ENCODE measurements at places on chromosomes 3 and 15.

- DNase-seq, result no peak
Observed at GRCh38 chr3:164095279-164095678, 983.0 kb downstream of the SI start.

DNA sequence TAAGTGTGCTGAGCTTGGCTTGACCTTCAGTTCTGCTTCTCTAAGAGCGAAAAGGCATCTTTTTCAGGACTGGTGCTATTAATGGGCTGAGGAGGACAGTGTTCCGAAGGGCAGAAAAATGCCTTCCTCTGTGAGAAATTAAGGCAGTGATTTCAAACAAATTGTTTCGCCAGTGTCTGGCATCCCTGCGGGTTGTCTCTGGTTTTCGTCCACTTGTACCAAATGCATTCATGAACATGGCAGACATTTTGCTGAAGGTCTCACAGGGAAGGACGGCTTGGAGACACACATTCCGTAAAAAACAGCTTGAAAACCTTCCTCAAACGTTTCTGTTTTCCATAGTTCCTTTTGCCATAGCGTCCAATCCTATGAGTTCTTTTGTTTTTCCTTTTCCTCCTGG lies 57.1 kb downstream of the CEMIP start:
- DNase-seq, result peak; percentile 12

- no peak for DNase-seq
Observed at GRCh38 chr3:151811474-151811873, 2.4 kb upstream of the AADAC start.

GRCh38 chr15:36617529-36618196 lies 38.2 kb downstream of the CDIN1 start:
- no peak for DNase-seq

GRCh38 chr3:183494341-183494740 lies 61.2 kb downstream of the KLHL6 start:
- peak; percentile 43 for DNase-seq

GRCh38 chr15:61951949-61952348 lies 108.3 kb downstream of the VPS13C start:
- no peak for DNase-seq

GRCh38 chr3:8584661-8585060 lies 59.9 kb downstream of the SSUH2 start:
- DNase-seq, result no peak

DNA sequence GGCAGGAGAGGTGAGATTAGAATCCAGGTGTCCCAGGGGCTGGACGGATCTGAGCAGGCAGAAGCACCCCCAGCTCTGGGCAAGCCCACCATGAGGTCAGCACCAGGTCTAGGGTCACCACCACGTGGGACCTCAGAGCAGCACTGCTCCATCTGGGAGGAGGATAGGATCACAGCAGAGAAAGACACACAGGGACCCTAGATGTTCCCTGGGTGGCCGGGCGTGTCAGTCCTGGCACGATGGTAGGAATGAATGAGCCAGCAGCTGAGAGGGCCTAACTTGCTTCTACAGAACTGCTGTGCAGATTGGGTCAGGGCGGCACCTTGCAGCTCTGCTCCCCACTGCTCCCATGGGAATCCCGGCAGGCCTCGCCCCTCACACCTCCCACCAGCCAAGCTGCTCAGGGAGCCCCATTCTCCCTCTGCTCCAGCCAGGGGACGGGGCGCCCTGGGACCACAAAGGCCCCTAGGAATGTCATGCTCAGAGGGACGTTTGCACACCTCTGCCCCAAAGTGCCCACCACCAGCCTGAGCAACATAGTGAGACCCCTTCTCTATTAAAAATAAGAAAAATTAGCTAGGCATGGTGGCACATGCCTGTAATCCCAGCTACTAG lies 66.3 kb downstream of the ZNF445 start:
- peak; percentile 82 for DNase-seq

GRCh38 chr15:92322566-92323355 lies 70.9 kb upstream of the ST8SIA2 start:
- no peak for DNase-seq

DNA sequence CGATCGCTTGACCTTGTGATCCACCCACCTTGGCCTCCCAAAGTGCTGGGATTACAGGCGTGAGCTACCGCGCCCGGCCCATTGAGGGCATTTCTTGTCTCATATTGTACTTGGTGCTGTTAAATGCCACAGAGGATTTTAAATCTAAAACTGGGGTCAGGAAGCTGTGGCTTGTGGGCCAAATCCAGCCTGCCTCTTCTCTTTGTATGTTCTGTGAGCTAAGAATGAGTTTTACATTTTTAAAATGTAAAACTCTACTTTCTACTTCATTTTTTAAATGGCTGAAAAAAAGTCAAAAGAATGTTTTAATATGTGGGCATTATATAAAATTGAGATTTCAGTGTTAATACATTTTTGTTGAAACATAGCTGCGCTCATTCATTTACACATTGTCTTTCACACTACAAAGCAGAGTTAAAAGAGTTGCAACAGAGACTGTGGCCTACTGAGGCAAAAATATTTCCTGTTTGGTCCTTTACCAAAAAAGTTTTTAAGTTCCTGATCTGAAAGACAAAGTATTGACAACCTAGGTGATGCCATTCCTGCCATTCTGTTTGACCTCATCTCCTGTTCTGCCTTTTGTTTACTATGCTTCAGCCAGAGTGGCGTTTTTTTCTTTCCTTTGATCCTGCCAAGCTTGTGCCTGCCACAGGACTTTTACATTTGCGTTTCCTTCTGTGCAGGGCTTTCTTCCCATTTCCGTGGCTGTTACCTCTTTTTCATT lies 50.4 kb downstream of the PDCD6IP start:
- no peak for DNase-seq

GRCh38 chr3:30467596-30468238 lies 138.7 kb upstream of the TGFBR2 start:
- no peak for DNase-seq

GRCh38 chr3:160831401-160831800 lies 75.4 kb downstream of the PPM1L start:
- no peak for DNase-seq

- no peak for DNase-seq
Observed at GRCh38 chr15:32981536-32981935, 213.0 kb downstream of the FMN1 start.

DNA sequence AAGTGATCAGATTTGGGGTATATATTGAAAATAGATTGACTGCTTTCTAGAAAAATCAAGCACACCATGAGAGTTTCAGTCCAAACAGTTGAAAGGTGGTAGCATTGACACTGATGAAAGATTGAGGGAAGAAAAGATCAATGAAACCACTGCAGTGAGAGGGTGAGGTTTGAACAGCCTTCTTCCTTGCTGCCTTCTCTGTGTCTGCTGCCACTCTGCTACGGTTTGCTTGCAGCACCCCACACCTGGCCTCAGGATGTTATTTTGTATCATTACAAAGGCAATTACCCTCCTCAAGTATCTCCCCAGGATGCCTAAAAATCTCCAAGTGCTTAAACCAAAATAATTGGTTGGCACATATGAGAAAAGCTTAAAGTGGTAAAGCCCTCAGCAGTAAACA lies 683.6 kb upstream of the ARPP21 start:
- DNase-seq, result no peak

- no peak for DNase-seq
Observed at GRCh38 chr3:10983219-10983916, 9.2 kb upstream of the SLC6A1 start.

DNA sequence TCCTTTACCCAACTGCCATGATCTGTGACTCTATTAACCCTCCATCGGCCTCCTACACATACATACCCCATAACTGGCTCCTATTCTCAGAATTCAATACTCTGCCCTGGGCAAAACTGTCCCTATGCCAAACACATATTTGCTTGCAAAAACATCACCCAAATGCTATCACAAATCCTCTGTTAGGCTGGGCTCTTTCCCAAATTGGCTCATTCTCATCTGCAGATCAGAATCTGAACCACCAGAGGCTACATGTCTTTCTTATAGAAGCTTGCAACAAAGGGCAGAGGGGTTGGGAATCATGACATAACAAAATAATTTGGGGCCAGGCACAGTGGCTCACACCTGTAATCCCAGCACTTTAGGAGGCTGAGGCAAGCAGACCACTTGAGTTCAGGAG lies 45.4 kb upstream of the GOLM2 start:
- no peak for DNase-seq

- no peak for DNase-seq
Observed at GRCh38 chr15:27258287-27258686, 287.3 kb downstream of the GABRG3 start.

DNA sequence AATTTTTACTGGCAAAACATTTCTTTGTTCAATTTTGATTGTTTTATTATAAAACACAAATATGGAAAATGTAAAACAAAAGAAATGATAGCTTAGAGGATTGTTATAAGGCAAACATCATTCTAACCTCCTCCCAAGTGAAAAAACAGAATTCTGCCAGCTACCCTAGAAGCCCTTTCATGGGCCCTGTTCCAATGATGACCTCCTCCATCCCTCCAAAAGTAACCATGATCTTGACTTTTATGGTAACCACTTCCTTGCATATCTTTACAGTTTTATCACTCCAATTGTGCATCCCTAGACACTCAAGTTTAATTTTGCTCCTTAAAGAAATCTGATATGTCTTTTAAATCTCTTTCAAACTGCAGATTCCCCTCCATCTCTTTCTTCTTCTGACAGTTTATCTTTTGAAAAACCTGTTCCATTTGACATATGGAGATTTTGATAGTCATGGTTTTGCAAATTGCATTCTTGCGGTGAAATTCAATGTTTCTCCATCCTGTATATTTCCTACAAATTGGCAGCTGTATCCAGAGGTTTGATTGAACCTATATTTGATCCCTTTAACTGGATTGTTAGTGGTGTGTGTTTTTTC lies 27.0 kb upstream of the TNFAIP8L3 start:
- no peak for DNase-seq

DNA sequence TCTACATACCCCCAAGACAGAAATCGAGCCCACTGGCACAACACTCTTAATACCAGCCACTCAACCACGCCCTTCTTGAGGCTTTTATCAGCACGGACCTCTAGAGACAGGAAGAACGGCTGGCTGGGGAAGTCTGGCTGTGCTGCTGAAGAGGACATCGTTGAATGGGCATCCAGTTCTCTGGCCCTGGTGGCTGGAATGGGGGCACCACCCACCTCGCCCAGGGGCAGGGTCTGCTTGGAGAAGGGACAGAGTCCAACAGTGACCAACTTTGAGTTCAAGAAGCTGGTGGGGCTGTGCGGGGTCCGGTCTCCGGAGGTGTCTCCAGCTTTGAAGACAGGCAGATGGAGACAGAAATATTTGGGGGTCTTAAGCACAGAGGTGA lies 77.5 kb downstream of the ATP10A start:
- DNase-seq, result no peak

- no peak for DNase-seq
Observed at GRCh38 chr3:158420654-158421396, 150.2 kb upstream of the MLF1 start.

DNA sequence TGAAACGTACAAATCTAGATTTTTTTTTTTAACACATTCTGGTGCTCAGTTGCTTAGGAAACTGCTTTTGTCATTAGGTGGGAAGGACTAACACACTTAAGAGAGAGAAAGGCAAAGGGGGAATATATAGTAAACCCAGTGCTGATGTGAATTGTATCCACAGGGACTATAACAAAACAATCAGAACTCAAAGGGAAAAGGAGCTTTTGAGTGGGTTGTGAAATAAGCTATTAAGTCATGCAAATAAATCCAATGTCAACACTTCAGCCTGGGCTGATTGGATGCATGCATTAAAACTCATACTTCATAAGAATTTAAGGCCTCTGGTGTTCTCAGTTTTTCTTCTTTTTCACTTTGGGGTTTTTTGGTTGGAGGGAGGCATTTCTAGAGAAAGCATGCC lies 628.9 kb downstream of the FHIT start:
- DNase-seq, result no peak

GRCh38 chr15:52780172-52780980 lies 9.8 kb downstream of the ONECUT1 start:
- DNase-seq, result no peak

DNA sequence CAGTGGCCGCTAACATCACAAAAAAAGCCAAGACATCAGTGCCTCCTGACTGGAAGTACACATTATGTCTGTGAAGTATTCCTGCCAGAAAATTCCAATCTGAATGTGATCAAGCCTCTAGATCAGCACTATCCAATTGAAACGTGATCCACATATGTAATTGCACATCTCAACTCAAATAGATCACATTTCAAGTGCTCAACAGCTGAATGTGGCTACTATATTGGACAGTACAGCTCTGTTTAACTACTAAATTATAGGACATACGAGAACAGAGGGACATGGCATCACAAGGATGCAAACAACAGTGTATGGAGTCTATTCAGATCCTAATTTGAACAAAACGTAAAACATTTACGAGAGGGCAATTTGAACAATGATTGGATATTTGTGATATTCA lies 542 bp upstream of the UBAP1L start:
- no peak for DNase-seq

DNA sequence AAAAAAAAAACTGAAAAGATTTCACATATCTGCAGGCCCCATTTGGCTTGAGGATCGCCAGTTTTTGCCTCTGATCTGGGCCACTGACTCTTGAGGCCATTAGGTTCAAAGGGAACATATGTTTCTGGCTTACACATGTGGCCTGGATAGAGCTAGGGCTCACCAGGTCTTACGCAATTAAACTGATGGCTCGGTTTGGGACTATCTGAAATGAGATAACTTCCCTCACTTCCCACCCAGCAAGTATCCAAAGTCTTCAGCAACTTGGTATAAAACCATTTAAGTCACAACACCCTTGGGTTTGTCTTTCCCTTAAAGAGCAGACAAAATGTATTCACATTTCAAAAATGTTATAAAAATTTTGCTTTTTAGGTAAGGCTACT lies 36.3 kb downstream of the LRIG1 start:
- DNase-seq, result no peak

DNA sequence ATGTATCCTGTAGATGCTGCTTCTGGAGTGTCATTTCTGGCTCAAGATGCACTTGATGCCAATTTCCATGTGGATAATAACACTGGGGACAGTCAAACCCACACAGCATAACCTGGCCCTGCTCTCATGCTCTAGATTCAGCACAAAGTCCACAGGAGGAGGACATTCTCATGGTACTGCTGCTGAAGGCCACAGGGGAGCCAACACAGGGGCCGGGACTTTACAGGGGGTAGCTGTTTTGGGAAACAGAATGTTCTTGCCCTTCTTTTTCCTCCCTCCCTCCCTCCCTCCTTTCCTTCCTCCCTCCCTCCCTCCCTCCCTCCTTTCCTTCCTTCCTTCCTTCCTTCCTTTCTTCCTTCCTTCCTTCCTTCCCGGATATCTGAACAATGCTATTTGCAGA lies 477.4 kb downstream of the PDCD6IP start:
- no peak for DNase-seq

DNA sequence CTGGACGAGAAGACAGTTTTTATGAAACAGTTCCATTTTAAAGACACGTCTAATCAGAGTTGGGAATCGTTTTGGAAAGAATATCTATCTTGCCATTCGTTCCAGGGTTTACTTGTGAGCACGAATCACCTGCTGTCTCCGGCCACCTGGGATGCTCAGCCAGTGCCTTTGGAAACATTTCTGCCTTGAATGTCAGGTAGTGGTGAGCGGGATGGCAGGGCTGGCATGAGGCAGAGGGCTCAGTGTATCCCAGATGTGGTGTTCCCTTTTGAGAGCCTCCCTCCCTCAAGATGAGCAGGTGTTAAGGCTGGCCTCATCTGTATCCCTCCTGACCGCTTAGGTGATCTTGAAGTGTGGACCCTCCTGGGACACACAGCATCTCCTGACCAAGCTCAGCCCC lies 47.9 kb upstream of the PLXNA1 start:
- DNase-seq, result no peak
